Activated CD8-positive, alpha-beta memory T cell treated with anti-CD3 and anti-CD28 coated beads for 24 hours (primary cell): ENCODE measurements at places on chromosomes 11 and 22.
A peak's percentile ranks its signal among the peaks of the same experiment; 100 is the strongest.

DNA sequence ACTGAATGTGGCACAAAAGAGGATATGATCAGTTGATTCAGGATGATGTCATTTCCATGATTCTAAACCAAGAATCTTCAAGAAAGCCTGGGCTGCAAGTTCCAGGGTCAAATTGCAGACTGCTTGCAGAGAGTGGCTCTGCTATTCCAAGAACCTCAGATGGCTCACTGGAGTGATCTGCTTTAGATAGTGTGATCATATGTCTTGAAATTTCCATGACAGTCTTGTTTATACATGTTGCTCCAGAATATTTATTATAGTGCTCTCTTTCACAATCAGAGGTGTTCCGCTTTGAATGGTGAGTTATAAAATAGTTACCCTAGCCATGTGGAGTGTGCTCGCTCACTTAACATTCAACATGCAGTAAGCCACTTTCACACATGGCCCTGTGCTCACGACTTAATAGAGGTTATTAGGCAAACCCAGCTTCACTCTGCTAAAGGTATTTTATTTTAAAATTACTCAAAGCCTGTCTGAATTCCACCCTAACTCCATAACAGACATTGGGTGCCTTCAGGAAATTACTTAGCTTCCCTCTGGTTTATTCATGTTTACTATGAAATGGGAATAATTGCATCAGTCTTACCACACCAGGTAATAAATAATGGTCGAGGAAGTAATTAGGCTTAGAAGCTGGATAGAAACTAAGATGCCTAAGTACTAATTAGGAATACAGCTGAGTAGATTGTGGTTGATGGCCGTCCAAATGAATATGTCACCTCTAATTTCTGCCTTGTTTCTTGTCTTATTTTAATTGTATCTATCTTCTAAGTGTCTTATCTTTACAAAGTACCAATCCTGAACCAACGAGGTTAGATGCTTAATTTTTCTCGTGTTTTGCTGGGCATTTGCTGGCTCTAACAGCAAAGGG, 187.9 kb downstream of the ETS1 start:
- no peak for DNase-seq

DNA sequence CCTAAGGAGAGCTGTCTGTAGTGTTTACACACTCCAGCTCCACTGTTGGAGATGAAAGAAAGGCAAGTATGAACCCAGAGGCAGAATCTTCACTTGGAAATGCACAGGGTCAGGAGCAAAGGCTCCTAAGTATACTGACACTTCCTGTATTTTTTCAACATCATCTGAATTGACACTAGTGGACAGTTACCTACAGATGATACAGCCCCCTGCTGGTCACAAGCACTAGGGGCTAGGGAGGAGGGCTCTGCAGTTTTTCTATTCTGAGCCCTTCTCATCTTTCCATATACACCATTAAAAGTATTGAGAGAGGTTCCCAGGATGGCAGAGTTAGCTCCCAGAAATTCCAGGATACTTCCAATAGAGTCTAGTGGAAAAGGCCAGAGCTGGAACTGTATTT, 290.3 kb upstream of the API5 start:
- no peak for DNase-seq

GRCh38 chr22:20245577-20246367, 22.3 kb downstream of the RTN4R start:
- no peak for DNase-seq

DNA sequence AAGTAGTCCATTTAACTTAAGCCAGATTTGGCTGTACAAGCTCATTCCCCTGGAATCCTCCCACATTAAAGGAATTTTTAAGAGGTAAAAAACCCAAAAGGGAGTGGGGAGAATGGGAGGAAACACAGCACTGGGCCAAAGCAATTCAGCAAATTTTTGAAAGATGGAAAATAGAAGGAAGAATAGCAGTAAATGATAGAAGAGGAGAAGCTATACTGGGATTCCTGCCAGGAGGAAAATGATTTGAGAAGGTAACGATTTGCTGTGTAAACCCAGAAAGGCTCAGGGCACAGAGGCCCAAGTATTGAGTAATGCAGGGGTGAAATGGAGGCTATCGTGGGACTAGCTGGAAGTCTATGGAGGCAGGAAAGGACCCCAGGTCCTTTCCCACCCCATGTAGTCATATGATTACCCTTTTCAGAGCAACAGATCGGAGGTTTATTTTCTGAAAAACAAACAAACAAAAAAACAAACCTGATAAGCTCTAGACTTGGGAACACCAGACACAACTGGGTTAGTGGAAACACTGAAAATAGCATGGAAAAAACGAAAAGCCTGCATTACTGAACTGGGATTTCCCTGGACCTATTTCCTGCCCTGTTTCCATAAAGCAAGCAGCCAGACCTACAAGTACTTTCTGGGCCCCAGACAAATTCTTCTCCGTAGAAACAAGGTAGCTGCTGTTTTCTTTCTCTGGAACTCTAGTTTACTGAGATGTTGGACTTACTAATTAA, 140.0 kb downstream of the SWAP70 start:
- DNase-seq = no peak

GRCh38 chr11:81995889-81996288, 737.8 kb downstream of the FAM181B start:
- DNase-seq = no peak

DNA sequence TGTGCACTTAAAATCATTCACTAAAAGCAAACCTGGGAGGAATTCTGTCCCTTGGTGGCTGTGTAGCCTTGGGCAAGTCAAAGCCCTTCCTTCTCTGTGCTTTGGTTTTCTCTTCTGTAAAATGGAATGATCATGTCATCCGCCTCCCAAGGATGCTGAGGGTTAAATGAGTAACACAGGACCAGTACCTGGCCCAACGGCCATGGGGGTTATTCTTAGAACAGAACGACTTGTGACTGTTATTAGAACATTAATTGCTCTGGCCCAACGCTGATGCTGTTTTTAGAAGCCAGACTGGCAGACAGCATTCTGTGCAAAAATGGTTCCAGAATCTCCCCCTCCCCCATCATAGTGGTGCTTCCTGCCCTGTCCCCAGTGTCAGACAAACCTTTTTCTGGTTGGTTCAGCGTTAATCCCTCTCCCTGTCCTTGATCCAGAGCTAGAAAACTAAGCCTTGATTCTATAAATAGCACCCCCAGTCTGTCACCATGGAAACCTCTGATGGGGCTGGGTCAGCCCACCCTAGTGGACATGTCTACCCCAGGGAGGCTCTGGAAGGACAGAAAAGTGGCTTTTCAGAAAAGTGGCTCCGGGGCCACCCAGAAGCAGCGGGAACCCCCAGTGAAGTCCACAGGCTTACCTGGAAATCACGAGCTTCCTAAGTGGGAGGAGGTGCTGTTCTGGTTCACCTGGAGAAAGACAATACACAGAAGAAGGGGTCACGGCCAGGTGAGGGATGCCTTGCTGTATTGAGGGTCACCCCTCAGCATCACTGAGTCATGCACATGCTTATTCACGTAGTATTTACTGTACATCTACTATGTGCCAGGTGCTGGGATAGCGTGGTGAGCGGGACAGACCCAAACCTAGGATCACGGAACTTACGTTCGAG, 15.5 kb upstream of the TFIP11 start:
- no peak for DNase-seq

- peak; percentile 53 for DNase-seq
These were observed 53.3 kb downstream of the CD82 start for GRCh38 chr11:44618561-44619425.

- no peak for DNase-seq
These were observed 10.2 kb upstream of the CLNS1A start for GRCh38 chr11:77647654-77648305.

GRCh38 chr11:34068111-34068510, 16.6 kb downstream of the CAPRIN1 start:
- no peak for DNase-seq

GRCh38 chr22:29148826-29149225, 56.9 kb upstream of the EMID1 start:
- no peak for DNase-seq

GRCh38 chr22:30424534-30425326, 838 bp upstream of the MTFP1 start:
- no peak for DNase-seq

DNA sequence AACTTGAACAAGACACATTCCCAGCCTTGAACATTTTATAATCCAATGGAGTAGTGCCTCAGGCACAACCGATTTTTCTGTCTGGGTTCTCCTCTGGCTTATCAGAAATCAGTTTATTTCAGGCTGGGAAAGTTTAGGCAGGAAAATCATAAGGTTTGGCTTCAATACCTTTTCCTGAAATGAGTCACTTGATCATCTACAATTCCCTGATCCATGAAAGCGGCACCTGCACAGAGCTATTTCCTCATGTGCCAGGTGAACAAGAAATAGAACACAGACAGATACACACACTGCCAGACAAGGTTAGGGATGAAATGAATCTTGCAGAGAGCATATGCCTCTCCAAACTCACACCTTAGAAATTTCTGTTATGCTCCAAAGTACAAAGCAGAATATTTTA, 106.7 kb upstream of the OR9G4 start:
- DNase-seq = no peak

DNA sequence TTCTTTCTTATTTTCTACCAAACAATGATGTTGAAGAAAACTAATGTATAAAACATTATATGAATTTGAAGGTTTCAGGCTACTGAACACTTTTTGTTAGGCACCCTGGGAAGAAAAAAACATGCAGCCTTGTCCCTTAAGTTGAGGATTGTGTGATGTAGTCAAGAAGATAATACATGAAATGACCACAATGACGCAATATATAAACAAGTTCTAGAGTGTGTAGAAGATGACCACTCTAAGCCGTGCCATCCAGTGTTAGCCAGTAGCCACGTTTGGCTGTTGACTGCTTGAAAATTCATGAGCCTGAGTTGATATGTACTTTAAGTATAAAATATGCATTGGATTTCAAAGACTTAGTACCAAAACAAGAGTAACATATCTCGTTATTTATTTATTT, 16.2 kb downstream of the SWAP70 start:
- no peak for DNase-seq

GRCh38 chr22:35430897-35431322, 31.0 kb downstream of the MCM5 start:
- DNase-seq = peak; percentile 87

DNA sequence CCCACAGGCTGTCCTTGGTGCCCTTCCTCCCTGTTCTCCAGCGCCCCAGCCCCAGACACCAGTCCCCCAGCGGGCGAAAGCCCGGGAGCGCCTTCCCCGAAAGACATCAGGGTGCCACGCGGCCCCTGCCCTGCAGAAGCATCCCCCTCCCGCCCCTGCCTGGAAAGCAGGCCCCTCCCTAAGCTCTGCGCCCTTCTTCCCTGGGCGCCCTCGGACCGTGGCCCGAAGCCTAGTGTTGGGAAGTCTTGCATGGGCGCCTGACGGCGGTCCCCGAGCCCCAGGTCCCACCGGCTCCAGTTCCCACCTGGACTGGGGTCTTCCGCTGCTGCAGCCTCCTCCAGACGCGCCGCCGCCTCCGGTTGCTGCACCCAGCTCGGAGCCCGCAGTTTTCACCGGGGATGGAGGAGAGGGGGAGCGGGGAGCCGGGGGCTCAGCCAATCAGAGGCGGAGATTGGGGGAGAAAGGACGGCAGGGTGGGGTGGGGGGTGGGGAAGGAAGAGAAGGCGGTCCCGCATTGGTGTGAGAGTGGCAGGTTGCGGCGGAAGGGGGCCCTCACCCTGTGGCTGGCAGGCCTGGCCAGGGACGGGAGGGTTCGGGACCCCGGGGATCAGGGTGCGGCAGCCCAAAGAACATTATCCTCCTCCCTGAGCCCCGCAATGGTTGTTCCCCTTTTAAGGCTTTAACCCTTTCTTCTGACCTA, at the start of gene THY1:
TSS of gene THY1 (minus strand) at position 364 of the 700 bp plus-strand sequence. CDS start 2,267 bp downstream, outside the sequence.
- no peak for DNase-seq
